Fibroblast of villous mesenchyme (primary cell): ENCODE measurements at places on chromosomes 12 and 14. TPM values are rescaled to one million over a fixed set of nuclear protein-coding genes. Genes with fewer than 3 reads are reported as not detected.

The SIX1 gene
- total RNA-seq = under 0.01 and 0.64 TPM in 2 replicates

The RNU7-1 gene
- not detected in 2 replicates for total RNA-seq

DNA sequence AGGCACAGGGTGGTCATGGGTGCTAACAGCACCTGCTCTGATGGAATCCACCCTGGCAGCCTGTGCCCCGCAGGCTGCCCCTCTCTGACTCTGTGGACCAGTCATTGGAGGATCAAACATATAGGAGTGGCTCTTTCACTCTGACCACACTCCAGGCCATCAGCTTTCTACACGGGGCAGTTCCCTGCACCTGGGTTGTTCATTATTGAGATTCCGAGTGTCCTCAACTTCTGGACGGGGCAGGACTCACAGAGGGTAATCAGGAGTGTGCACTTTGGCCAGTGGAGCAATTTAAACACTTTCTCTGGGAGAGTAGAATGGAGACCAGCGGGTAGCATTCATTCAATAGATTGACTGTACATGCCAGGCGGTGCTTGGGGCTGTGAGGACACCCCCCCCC lies 94.8 kb downstream of the NINJ2 start:
- DNase-seq = no peak

- no peak for DNase-seq
Measured at GRCh38 chr14:33356181-33356580, 417.5 kb downstream of the NPAS3 start.
